ENCODE measurements at places on chromosomes 3 and 15. TPM values are rescaled to one million over a fixed set of nuclear protein-coding genes. Genes with fewer than 3 reads are reported as not detected.

The LMCD1 gene
- 15.6 TPM for total RNA-seq

The CACNA2D2 gene
- not detected for total RNA-seq

The TRIM42 gene
- total RNA-seq = not detected

The SLC35G2 gene
- 39.4 TPM for total RNA-seq

The PLXND1 gene
- total RNA-seq = 80.1 TPM

The GOLGA8S gene
- total RNA-seq = 0.05 TPM

The LOXL1 gene
- total RNA-seq = 8.3 TPM

DNA sequence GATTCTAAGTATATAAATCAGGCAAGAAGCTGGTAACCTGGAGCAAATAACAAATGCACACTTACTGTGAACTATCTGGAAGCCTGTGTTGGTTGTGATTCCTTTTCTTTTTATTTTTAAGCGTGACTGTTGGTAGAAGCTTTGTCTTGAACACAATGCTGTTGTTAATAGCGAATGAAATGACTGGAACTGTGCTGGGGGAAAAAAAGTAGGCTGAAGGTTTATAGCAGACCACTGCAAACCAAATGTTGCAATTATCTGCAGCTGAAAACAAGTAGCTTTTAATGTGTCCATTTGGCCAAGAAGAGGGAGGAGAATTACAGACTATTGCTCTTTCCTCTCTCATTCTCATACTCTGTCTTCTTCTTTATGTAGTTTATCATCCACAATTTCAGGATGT, 184.5 kb upstream of the DNAJC19 start:
- no peak for DNase-seq

DNA sequence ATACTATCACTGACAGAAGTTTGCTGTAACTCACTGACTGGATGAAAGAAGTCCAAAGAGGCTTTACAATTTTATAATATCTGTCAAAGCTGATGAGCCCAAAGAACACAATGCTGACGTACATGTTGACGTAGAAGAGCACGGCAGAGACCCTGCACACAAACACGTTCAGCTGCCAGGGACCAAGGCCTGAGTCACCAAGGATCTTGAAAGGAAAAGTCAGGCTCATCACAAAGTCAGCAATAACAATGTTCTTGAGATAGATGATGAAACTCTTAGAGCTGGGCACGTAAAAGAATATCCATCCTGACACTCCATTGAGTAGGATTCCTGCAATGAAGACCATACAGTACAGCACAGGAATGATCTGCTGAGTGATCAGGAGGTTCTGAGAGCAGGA, 10.9 kb upstream of the GPR171 start:
- no peak for DNase-seq

GRCh38 chr15:97989299-97989698, 28.8 kb downstream of the ARRDC4 start:
- DNase-seq = no peak

DNA sequence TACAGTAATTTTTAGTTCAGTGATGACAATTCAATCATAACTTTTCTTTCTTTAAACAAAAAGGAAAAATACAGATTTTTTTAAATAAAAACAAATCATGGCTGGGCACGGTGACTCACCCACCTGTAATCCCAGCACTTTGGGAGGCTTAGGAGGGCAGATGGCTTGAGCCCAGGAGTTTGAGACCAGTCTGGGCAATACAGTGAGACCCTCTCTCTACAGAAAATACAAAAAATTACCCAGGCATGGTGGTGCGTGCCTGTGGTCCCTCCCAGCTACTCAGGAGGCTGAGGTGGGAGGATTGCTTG, 25.6 kb upstream of the ATG7 start:
- peak; percentile 11 for DNase-seq

GRCh38 chr15:72365844-72366243, 10.0 kb downstream of the HEXA start:
- DNase-seq = no peak

DNA sequence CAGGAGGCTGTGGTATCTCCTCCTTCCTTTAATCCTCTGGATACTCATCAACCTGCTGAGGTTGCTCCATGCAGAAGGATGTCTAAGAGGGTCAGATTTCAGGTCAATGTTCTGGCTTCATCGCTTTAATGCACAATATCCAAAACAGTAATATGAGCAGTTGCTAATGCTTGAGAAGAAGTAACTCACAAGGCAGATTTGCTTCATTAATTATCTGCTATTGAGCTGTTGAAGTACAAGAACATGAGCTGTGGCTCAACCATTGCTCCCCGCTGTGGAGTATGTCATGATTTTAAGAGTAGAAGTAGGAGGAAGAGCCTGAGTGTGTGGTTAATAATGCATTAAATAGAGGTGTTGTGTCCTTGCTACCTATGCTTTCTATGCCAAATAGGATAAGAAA, 1412.9 kb upstream of the ALCAM start:
- no peak for DNase-seq

DNA sequence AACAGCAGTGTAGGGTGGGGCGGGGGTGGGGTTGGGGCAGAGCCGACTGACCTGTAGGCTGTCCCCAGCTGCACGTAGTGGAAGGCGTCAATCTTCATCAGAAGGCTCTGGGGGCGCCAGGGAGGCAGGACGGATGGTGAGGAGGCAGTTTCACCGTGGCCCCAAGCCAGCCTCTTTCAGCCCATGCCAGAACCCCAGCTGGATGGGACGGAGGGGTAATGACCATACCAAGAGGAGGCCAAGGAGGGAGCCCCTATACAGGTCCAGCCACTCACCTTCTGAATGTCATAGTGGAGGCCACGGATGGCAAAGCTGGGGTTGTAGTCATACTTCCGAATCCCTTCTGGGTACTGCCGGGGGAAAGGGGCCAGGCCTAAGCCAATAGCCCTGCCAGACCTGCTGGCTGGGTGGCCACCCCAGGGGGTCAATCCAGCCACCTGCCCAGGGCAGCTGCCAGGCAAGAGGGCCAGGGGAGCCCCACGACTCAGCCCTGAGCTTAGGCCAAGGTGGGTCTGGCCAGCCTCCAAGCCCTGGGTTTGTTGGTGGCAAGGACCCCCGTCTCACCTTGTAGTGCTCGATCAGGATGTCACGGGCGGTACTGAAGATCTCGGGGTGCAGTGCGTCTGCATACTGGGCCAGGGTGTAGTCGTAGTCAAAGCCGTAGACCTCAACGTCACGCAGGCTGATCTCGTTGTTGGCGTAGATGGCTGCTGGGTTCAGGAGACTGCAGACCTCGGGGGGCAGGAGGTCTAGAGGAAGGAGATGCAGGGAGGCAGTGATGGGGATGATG, 4.9 kb downstream of the NT5DC2 start:
- no peak for DNase-seq

GRCh38 chr3:68953816-68954444, 21.6 kb upstream of the TAFA4 start:
- no peak for DNase-seq

DNA sequence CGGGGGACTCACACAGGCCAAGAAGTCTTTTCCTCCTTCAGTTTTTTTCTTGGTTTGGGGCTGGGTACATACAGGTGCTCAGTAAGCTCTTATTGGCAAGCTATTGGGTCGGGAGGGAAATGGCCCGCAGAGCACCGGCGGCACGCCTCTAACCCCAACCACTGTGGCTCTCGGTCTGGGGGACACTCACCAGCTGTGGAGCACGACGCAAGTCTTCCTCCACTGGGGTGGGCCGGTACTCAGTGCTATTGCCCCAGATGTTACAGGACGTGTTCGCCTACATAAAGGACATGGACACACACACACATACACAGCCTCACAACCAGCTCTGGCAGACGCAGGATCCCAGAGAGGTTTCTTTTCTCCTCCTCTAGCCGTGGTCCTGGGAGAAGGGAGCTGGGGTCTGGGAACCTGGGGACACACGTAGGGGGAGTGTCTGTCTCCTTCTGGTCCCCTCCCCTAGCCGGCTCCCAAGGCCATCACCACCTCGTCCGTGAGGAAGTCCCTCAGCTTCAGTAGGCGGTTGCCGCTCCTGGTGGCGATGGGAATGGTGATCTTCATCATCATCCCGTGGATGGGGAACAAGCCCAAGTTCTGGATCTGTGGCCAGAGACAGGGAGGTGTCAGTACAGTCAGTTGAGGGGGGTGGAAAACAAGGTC, 33.4 kb downstream of the FEM1B start:
- no peak for DNase-seq

- DNase-seq = peak; percentile 47
Observed at GRCh38 chr3:139935016-139935865, at the start of gene CLSTN2. CLSTN2 (plus strand) TSS chr3:139935185.

- no peak for DNase-seq
Observed at GRCh38 chr3:11949351-11949750, 54.8 kb upstream of the SYN2 start.

DNA sequence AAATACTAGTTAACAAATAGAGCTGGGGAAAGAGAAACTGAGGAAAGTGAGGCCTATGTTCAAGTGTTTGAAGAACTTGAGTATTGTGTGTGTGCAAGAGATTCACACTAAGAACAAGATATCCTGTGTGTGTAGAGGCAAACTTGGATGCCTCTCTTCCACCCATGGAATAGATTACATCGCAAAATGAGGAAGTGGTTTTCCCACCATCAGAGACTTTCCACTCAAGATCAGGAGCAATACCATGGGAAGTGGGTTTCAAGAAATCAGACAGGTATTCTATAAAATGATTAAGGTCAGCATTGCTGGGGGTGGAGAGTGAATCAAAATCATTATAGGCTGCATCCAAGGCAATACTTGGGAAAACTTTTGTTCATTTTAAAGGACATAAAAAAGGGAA, 308.0 kb downstream of the FGF12 start:
- DNase-seq = no peak

GRCh38 chr3:56884387-56884786, 82.6 kb upstream of the ARHGEF3 start:
- DNase-seq = no peak

DNA sequence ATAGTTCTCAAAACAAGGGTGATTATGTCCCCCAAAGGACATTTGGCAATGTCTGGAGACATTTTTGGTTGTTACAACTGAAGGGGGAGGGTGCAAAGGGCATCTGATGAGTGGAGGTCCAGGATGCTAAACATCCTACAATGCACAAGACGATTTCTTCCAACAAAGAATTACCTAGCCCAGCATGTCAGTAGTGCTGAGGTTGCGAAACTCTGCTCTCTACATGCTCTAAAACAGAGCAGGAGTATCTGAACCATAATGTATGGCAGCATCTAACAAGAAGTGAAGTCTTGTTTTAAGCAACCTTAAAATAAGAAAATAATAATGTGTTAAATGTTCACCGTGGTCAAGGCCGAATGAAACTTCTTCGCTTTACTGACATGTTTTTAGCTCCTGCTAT, 7.0 kb downstream of the GYG1 start:
- DNase-seq = no peak

GRCh38 chr15:48636511-48636910, 9.0 kb downstream of the FBN1 start:
- peak; percentile 86 for DNase-seq

- no peak for DNase-seq
Observed at GRCh38 chr15:80803580-80804525, 24.7 kb downstream of the CEMIP start.

- no peak for DNase-seq
Observed at GRCh38 chr3:181252631-181253030, 263.1 kb upstream of the DNAJC19 start.

GRCh38 chr3:72973031-72973723, 23.4 kb upstream of the PPP4R2 start:
- no peak for DNase-seq

DNA sequence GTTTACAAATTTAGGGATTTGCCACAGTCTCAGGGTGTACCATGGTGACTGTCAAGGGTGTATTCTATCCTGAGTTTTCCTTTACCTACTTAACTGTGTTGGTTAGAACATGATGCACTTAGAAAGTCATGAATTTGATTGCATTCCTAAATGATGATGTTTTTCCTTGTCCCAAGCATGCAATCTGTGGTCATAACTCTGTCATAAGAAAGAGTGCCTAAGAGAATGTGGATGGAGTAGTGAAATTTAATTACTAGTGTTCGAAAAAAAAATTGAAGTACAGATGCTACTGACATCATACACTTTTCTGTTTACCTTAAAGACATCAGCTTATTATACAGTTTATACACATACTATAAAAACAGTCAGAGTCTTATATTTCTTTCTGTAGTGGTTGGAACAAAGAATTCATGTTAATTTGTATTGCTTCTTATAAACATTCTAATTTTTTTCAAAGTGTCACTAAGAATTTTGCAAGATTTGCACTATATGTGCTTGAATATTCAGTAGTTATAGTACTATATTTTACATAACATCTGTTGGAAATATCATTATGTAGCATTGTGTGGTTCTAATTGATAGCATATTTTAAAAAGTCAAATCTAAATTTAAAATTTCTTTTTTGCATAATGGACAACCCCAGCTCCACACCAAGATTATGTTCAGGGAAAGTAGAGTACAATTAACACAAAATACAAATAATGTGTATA, 231.3 kb upstream of the KCNMB2 start:
- DNase-seq = peak; percentile 21

GRCh38 chr15:68700455-68701123, 120.1 kb downstream of the ANP32A start:
- peak; percentile 58 for DNase-seq

GRCh38 chr15:69118089-69118488, 42.3 kb upstream of the GLCE start:
- no peak for DNase-seq

GRCh38 chr15:100200287-100200880, 141.4 kb downstream of the ADAMTS17 start:
- no peak for DNase-seq

- no peak for DNase-seq
Observed at GRCh38 chr3:14525685-14526631, 14.2 kb downstream of the GRIP2 start.

GRCh38 chr15:65376767-65377104, 1.1 kb downstream of the IGDCC3 start:
- no peak for DNase-seq

DNA sequence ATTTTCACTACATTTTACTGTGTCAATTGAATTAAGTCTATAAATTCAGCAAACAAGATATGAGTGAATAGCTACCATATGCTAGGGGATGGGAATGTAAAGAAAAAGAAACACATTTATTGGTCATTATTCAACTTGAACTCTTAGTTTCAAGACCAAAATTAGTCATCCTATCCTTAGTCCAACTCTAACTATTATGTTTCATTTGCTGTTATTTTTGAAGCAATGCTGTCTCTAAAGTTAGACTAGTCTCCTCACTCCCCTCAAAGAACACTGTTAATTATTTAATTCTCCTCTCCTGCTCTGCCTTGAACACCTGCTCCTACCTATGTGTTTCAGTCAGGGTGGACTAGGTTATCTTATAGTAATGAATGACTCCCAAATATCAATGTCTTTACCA, 920.9 kb downstream of the TUSC7 start:
- DNase-seq = no peak

- DNase-seq = no peak
Observed at GRCh38 chr3:37320276-37320675, 145.9 kb upstream of the LRRFIP2 start.
